ENCODE measurements at places on chromosomes 5 and 9.

GRCh38 chr5:79886925-79887655 lies 104.0 kb downstream of the MTX3 start:
- no peak for DNase-seq

GRCh38 chr5:67163231-67163756 lies 33.3 kb downstream of the CD180 start:
- DNase-seq, result no peak

GRCh38 chr5:164170814-164171213 lies 665.4 kb downstream of the MAT2B start:
- DNase-seq, result no peak

DNA sequence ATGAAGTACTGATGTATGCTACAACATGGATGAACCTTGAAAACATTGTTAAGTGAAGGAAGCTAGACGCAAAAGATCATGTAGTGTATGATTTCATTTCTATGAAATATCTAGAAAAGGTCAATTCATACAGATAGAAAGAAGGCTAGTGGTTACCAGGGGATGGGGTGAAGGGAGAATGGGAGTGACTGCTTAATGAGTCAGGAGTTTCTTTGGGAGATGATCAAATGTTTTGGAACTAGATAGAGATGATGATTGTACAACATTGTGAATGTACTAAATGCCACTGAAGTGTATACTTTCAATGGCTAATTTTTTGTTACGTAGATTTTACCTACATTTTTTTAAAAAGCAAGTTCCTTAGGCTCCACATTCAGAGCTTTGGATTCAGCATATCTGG lies 14.9 kb upstream of the DELE1 start:
- DNase-seq, result no peak

- DNase-seq, result peak; percentile 47
These were observed 31.4 kb upstream of the BRD3 start for GRCh38 chr9:134099123-134099761.

DNA sequence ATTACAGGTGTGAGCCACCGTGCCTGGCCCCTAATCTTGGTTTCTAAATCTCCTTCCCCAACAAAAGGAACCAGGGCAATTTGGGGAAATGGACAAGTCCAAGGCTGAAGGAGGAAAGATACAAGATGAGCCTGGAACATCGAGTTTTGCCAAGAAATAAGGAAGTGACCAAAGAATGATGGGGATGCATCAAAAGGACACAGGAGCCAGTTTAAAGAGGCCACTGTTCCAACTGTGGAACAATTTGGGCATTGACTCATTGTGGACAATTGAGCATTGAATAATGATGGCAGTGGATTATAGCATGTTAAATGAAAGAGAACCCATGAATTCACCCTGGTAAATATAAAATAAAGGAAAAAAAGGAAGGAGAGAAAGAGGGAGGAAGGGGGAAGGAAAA lies 47.5 kb downstream of the DUSP1 start:
- no peak for DNase-seq

- DNase-seq, result no peak
These were observed 140.1 kb upstream of the MOCS2 start for GRCh38 chr5:53249529-53250200.

- DNase-seq, result no peak
These were observed 88.9 kb downstream of the CDK5RAP2 start for GRCh38 chr9:120490888-120491595.

GRCh38 chr5:165574100-165574499 lies 2068.7 kb downstream of the MAT2B start:
- DNase-seq, result no peak

DNA sequence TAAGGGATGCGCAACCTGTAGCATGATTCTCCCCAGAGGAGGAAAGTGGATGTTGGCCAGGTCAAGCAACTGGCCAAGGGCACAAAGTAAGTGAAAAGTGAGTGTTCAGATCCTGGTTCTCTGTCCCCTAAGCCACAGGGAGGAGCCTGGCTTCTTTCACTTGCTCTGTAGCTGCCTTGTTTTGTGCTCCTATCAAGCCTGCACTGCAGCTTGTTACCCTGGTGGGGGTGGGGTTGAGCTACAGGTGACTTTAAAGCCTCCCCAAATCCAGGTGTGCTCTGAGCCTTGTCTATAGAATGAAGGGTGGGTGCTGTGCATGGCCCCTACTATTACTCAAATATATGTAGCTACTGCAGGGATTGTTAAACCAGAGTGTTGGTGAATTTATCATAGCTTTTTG lies 32.9 kb downstream of the RALGPS1 start:
- DNase-seq, result no peak

DNA sequence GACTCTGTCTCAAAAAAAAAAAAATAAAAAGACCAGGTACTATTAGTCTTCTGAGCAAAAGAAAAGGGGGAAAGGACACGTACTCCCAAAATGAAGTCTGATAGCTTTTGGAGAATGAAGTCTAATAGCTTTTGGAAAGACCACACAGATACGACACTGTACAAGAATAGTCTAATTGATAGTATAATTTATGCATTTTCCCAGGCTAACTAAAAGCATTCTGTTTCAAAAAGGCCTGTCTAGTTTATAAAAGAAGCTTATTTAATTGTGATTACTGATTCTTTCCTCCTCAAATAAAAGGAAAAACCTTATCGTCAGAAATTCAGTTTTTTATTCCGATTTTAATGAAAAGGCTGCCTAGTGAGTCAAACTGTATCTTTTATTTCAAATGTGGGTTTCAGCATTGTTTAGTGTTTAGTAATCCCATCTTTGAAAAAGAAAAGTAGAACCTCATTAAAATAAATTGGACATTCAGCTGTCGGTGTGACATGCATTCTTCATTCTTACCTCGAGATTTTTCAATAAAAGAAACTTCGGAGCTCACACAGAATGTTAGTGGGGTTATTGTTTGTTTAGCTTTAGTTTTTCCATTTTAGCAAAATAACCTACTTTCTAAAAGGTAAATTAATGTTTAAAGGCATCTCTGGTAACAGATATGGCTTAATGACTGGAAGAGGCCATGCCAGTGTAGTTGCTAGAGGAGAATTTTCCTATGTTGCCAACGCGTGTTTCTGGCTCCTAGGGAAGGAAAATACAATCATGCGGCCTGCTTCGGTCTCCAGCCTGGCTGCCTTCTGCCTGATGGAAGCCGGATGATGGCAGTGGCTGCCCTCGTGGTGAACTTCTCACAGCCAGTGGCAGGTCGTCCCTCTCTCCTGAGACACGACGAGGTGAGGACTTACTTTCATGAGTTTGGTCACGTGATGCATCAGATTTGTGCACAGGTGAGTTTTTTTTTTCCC lies 70.0 kb downstream of the NLN start:
- DNase-seq, result no peak

GRCh38 chr9:117704024-117704575 lies at the start of gene TLR4:
TSS of gene TLR4 (plus strand) at chr9:117704403. CDS start at chr9:117704473, 70 bp downstream.
- DNase-seq, result no peak

DNA sequence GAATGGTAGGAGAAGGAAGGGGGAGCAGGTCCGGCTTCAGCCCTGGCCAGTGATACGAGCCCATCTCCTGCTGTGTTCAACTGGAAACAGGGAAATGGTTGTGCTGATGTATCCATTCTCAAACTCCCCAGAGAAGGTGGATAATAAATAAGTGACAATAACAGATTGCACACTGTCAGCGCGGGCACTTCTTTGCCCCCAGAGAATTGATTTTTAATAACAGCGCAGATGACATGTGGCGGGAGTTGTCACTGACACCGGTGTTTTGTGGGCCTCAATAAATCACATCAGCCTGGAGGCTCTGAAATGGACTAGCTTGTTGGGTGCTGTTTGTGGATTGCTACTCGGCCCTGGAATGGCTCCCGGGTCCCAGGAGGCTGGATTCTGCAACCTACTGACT lies 141.4 kb upstream of the PANK3 start:
- DNase-seq, result no peak

DNA sequence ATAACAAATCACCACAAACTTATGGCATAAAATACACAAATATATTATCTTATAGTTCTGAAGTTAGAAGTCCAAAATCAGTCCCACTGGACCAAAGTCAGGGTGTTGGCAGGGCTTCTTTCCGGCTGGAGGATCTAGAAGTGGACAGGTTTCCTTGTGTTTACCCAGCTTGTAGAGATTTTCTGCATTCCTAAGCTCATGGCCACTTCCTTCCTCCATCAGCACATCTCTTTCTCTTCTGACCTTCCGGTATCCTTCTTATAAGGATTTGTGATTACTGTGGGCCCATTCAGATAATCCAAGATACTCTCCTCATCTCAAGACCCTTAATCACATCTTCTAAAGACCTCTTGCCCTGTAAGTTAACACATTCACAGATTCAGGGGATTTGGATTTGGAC lies 97.6 kb downstream of the RAB3C start:
- DNase-seq, result no peak

DNA sequence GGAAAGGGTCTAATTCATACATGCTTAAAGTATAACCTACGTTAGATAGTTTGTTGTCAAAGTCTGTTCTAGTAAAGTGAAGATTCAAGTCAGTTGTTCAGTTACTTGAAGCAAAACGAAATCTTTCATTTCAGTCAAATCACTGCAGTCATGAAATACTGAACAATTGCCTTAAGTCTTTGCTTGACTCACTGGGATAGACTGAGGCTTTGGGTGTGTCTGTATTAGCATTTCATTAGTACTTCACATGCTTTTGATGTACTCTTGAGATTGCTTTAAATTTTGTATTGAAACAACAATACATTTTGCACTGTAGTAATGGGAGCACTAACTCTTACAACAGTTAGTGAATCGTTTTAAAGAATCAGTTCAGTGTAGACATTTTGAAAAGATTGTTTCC lies 4.0 kb upstream of the CMYA5 start:
- DNase-seq, result no peak

DNA sequence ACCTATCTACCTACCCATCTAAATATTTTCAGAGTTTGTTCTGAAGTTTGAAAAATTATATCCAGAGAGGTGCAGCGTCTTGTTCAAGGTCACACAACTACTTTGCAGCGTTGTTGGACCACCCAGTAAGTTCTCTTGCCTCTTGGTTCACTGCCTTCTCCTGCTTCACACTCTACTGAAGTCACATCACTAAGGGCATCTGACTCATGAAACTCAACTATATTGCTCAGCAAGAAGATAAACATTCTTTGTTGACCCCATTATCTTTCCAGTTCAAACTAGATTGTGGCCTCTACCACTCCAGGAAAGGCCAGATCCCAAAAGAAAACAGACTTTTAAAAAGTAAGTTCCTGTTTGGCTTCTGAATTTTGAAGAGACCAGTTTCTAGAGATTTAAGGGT lies 326.9 kb downstream of the SLIT3 start:
- DNase-seq, result no peak

- DNase-seq, result peak; percentile 30
These were observed 132.6 kb downstream of the MRPL36 start for GRCh38 chr5:1666812-1667588.

- DNase-seq, result no peak
These were observed 404.8 kb downstream of the ARHGEF28 start for GRCh38 chr5:74030821-74031220.

- DNase-seq, result peak; percentile 26
These were observed 42.8 kb downstream of the NFIB start for GRCh38 chr9:14271093-14271673.

DNA sequence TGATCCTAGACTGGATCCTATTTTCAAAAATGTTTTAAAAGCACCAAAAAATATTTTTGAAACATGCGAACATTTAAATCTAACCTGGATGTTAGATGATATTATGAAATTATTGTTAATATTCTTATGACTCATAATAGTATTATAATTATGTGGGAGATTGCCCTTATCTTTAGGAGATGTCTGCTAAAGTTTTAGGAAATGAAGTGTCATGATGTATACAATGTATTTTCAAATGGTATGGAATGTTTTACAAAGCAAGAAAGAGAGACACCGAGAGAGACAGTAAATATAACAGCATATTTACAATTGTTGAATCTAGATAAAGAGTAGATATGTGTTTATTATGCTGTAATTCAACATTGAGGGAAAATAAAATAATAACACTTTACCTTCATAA lies 455.9 kb downstream of the ACTL7B start:
- no peak for DNase-seq

DNA sequence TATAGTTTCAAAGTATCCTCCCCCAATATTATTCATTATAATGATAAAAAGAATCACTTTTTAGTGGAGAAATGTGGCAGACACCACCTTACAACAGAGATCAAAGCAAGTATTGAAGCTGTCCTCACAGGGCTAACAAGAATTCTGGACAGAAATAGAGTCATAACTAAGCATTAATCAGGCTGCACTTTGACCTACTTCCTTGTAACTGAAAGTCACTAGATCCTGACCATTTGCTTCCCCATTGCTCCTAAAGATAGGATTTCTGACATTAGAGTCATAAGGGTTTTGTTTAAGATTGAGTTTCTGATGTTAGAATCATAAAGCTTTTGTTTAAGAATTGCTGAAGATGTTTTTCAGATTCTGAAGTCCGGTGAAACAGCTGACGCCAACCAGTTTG lies 159.7 kb downstream of the ATP10B start:
- DNase-seq, result no peak

DNA sequence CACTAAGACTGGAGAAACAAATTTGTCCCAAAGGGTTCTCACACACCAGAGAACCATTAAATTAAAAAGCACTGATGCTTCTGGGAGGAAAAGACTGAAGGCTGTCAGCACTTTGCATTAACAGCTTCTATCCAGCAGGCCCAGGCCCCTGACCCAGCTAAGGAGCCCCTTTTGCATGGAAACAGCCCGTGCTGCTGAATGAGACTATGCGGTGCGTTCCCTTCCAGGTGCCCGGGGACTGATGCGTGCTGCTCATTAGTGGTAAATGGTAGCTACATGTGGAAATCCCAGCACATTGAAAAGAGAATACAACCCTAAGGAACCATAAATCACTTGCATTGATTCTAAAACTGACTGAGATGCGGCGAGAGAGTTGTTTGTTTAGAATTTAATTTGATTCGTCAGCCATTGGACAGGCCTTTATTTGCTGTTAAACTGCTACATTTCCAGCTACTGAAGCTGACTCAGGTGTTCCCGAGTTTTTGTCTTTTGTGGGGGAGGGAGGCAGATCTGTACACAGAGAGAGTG lies 351.0 kb upstream of the SLC24A2 start:
- no peak for DNase-seq

GRCh38 chr5:119031905-119032304 lies 39.0 kb upstream of the DMXL1 start:
- DNase-seq, result peak; percentile 5

- DNase-seq, result no peak
These were observed 41.4 kb upstream of the LRRC14B start for GRCh38 chr5:149745-150485.
